ENCODE measurements at places on chromosomes 6 and 20.

GRCh38 chr6:50849796-50850180 lies 31.1 kb downstream of the TFAP2B start:
- DNase-seq = no peak

GRCh38 chr20:35908007-35908406 lies 46.3 kb downstream of the SCAND1 start:
- DNase-seq = no peak

GRCh38 chr20:49610691-49611538 lies 43.0 kb upstream of the PTGIS start:
- DNase-seq = peak; percentile 81

- peak; percentile 47 for DNase-seq
These were observed 619 bp downstream of the RREB1 start for GRCh38 chr6:7108196-7108963.

- no peak for DNase-seq
These were observed 29.9 kb downstream of the ID4 start for GRCh38 chr6:19866985-19867627.

DNA sequence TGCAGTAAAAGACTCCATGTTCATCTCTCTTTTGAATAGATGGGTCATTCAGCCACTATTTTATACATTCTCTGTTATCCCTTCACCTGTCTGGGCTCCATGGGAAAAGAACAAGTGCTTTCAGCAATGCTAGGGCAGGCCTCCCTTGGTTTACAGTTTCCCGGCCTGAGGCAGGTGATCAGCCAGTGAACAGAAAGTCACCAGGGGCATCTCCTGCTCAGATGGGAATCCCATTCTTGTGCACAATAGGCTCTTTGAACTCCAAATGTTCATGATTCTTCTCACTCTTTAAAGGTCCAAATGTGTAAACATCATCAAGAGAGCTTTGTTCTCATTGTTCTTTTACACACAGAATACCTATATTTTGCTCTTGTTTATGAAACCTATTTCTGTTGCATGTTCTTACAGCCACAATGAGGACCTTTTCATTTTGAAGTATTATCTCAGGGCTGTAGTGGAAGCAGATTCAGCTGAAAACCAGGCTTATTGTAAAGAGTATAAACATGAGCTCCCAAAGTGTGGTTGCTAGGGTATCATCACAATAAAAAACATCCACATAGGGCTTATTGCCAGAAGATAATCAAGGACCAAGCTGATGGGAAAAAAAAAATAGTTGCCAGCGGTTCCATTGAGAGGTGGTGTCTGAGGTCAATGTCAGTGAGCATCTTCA lies 267.1 kb upstream of the SGK1 start:
- DNase-seq = no peak

DNA sequence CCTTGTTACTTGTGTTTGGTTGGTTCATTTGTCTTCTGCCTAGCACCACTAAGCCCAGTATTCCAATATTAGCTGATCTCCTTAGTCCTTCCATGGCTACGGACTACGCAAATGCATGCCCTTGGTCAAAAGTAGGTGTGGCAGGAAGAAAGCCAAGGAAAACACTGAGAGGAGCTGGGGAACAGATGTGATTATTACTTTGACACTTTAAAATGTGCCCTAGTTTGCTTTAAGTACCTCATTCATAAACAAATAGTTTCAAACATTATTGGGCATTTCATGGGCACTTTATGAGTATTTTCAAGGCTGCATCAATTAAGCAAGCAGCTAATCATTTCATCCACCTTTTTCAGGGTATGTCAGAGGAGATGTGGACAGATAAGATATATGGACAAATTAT lies 60.1 kb upstream of the HDDC2 start:
- no peak for DNase-seq

- no peak for DNase-seq
These were observed 44.2 kb downstream of the SNAI1 start for GRCh38 chr20:50026746-50027575.

- DNase-seq = no peak
These were observed 258.5 kb upstream of the CDH4 start for GRCh38 chr20:60993433-60994044.

DNA sequence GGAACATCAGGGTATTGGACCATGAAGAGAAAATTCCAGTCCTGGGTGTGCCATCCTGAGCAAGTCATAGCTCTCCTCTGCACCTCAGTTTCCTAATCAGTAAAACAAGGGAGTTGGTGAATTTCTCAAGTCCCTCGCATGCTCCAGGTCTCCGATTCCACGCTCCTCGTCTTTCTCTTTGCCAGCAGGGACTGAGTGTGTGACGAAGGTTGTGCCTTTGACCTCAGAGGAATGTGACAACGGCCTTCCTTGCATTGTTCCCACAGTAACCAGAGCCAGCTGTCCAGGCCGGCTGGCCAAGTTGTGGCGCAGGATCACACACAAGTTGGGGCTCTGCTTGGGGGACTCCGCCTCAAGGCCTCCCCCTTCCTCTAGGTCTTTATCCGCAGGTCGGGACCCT lies 217.3 kb downstream of the ATXN1 start:
- DNase-seq = no peak

GRCh38 chr6:110392727-110393126 lies 22.6 kb downstream of the DDO start:
- no peak for DNase-seq

GRCh38 chr6:132247381-132248159 lies 153.7 kb downstream of the MOXD1 start:
- no peak for DNase-seq

DNA sequence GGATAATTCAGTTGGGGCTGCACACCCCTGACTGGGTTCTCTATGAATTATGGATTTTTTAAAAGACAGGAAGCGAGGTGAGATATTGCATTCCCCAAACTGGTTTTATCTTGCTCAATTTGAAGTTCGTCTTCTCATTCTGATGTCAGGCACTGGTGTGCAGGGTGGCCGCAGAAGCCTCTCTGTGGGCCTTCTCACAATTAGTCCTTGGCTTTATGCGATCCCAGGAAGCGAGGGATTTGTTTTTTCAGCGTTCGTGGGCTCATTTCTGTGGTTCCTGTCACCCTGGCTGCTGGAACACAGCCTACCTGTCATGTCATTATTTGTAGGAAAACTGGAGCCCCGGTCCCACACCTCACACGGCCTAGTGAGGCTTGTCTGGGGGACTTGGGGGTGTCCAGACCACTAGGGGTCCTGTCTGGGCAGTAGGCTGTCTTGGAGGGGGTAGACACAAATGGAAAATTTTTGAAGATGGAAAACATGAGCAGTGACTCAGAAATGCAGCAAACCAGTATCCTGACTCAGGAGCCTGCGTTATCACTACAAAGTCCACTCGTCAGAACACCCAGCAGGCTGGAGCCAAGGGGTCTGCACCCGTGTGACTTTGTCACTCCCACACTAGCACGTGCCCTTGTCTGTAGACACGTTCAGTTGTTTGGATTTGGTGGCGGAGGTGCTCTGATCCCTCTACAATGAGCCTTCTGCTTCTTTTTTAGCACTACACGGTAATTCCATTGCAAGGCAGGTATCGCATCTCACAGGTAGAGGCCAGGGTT lies 42.2 kb downstream of the GNAS-AS1 start:
- no peak for DNase-seq

DNA sequence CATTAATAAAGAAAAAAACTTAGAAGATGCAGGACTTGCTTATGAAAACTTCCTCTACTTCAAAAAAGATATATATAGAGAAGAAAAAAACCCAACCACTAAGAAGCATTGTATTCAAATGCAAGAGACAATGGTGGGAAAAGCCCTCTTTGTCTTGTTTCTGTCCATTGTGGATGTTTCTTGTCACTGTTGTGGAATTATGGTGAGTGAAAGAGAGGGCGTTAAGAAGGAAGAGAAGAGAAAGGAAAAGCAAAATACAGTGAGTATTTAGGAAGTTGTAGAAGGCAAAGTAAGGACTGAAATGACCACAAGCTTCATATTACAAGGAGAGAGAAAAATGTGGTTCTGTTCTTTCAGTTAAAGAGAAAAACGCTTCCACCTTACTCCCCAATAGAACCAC lies 14.1 kb upstream of the THBD start:
- no peak for DNase-seq

DNA sequence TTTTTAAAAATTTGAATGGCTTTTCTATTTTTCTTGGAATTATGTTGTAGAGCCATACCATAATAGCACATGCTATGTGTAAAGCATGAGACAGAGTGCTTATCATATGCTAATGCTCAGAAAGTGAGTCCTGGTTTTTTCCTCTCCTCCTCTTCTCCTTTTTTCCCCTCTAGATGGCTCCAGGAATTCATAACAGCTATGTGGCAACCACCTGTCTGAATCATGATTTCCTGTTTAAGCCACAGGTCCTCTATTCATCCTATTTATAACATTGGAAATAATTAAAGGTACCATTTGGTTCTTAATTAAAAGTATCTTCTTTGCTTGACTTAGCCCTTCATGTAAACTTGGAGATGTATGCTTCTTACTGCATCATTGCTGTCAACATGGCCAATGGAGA lies 260.0 kb upstream of the MAP3K7 start:
- no peak for DNase-seq

DNA sequence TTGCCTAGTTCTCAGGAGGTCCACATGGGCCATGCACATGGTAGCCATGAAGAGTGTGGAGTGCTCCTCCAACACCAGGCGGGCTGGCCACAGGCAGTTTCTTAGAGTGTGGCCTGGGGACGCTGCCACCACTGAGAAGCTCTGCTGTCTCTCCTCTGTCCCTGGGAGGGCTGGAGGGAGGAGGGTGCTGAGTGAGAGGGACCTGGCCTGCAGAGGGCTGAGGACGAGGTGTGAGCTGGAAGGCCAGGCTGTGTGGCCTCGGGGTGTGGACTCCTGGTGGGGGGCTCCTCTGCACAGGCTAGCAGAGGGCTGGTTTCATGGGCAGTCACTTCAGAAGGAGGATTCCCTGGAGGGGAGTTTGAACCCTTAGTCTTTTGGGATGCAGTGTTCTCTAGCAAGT lies 39.7 kb downstream of the SYNJ2 start:
- no peak for DNase-seq

- DNase-seq = peak; percentile 23
These were observed 65.7 kb downstream of the PSMG4 start for GRCh38 chr6:3324262-3324942.

GRCh38 chr6:27332692-27333641 lies 20.9 kb upstream of the POM121L2 start:
- DNase-seq = peak; percentile 17

- DNase-seq = no peak
These were observed 235.3 kb upstream of the CEP162 start for GRCh38 chr6:84462698-84463097.

DNA sequence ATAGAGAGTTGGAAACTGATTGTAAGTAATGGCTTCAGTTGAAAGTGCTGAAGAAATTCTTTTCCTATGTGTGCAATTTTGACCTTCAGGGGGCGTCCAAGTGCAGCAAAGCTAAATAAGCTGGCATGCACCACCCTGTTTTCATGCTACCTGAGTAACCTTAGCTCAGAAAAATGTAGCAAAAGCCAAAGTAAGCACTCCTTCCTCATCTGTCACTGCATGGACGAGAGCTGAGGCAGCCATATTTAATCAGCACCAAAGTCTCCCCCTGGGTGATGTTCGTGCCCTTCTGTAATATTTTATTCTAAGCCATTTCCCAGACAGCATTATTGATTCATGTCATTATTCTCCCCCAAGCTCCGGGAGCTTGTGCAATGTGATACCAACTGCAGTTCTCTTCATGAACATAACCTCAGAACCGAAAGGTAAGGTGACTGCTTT lies 123.1 kb downstream of the RPS12 start:
- DNase-seq = no peak

GRCh38 chr6:7996538-7997111 lies 67.6 kb downstream of the BLOC1S5 start:
- DNase-seq = no peak

DNA sequence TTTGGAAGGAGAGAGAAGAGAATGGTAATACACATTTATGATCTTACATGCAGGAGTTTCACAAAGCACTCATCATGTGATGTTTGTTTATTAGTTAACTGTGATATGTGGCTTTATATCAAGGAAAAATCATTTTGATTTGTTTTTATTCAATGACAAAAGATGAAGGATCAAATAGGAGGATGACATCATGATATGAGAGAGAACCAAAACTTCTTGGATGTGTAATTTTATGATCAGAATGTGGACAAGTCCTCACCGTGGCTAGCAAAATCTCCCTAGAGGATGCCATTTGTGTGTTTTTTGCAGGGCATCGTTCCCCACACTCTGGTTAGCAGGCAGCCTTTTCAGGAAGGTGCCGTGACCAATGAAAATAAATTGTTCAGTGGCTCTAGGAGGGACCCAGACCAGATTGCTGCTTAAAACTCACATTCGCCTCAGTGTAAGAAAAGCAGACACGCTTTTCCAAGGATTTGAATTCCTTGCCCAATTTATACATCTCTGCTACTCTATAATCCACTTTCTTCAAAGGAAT lies 552.7 kb downstream of the NKAIN2 start:
- no peak for DNase-seq

GRCh38 chr6:38495518-38495917 lies 144.2 kb downstream of the BTBD9 start:
- DNase-seq = no peak

DNA sequence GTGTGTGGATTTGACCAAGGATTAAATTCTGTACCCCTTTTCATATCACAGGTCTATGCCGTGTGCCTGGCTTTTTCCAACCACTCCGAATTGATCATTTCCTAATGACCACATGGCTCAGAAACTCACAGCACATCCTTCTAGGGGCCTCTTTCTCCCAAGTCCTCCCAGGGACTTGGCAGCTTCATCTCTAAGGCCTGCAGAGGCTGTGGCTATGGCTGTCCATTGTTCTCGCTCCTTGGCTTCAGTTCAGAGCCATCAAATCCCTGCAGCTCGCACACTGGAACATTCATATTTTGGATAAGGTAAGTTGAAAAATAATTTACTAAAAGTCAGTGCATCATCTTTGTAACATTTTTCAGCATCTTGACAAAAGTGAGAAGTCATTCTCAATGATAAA lies 497.2 kb upstream of the CDH4 start:
- DNase-seq = no peak

GRCh38 chr6:2622671-2623070 lies 128.1 kb downstream of the MYLK4 start:
- no peak for DNase-seq

- DNase-seq = no peak
These were observed 58.9 kb upstream of the TNFAIP3 start for GRCh38 chr6:137808191-137808590.

- no peak for DNase-seq
These were observed 32.7 kb downstream of the TOX2 start for GRCh38 chr20:43947316-43947710.

- peak; percentile 50 for DNase-seq
These were observed at the start of gene BEND3 for GRCh38 chr6:107114926-107115694. Gene BEND3 (minus strand): TSS chr6:107115515. CDS start chr6:107099285, 16,230 bp downstream.

- DNase-seq = no peak
These were observed 208.8 kb upstream of the GMDS start for GRCh38 chr6:2454180-2454579.
